Chondrocyte (in vitro differentiated cells): ENCODE measurements at places on chromosomes 13 and 19. TPM values are rescaled to one million over a fixed set of nuclear protein-coding genes. Genes with fewer than 3 reads are reported as not detected.

The NLRP5 gene
- not detected in 3 replicates for total RNA-seq

The PABPC3 gene
- 0.12 to 0.22 TPM (median 0.18 TPM) in 3 replicates for total RNA-seq

DNA sequence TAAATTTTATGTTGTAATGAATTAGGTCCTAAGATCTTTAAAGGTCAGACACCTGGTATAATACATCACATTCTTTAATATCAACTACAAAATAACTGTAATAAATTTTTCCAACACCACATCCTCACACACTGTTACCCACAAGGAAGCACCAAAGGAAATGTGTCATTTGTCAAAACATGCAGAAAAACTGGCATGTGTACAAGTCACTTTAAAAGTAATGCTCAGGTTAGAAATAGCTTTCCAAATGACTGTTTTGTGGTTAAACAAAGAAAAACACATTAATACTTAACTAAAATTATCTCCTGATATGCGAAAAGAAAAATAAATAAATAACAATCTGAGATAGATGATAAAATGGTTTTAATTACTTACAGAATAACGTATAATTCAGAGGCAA, 74.7 kb downstream of the MZT1 start:
- DNase-seq = no peak

DNA sequence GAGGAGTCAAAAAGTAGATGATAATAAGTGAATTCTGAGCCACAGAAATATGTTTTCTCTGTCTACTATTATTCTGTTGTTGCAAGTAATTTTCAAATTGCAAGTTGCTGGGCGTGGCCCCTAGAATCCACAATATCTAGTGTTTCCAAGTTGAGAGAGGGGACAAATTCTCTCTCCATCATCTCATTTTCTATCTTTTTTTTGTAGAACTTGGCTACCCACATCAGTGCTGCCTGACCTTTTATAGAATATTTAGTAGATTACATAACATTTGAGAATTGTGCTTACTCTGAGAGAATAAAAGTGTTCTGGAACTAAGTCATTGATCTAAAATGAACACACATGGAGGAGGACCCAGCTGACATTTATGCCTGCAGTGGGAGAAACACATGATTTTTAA, 110.9 kb upstream of the CSNK1A1L start:
- DNase-seq = no peak

DNA sequence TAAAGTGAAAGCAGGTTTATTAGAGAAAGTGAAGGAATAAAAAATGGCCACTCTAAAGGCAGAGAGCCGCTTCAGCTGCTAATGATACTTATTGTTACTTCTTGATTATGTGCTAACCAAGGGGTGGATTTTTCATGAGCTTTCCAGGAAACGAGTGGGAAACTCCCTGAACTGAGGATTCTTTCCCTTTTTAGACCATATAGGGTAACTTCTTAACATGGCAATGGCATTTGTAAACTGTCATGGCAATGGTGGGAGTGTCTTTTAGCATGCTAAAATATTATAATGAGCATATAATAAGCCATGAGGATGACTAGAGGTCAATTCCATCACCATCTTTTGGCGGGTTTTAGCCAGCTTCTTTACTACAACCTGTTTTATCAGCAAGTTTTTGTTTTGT, 890.0 kb downstream of the UQCRFS1 start:
- no peak for DNase-seq

GRCh38 chr19:7915250-7916102, 846 bp downstream of the TGFBR3L start:
- no peak for DNase-seq

DNA sequence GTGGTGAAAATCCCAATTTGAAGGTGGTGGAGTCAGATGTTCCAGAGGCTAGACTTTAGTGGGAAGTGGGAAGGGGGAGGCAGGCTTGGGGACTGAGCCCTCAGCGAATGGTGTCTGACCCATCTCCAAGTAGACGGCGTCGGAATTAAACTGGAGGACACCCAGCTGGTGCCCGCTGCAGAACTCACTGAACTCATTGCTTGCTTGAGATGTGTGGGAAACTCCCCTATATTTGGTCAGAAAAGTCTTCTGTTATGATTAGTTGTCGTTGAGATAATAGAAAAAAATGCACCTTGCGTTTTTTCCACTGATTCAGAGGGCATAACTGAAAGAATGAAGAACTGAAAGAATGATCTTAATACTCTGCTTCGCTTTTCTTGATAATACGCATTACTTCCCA, 871 bp upstream of the ZNF583 start:
- no peak for DNase-seq

DNA sequence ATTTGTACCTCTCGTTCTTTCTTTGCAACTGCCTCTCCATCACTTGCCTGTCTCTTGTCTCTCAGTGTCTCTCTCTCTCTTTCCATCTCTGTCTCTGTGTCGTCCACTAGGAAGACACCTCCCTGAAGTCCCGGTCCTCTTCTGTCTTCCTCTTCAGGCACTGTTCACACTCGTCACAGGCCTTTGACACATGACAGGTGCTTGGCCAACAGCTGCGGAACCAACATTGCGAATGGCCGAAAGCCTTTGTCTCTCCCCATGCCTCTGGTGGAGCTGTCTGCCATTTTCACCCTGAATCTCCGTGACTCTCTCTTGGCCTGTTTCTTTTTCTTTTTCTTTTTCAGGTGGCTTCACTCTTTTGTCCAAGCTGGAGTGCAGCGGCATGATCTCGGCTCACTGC, 2.8 kb downstream of the HIPK4 start:
- no peak for DNase-seq

DNA sequence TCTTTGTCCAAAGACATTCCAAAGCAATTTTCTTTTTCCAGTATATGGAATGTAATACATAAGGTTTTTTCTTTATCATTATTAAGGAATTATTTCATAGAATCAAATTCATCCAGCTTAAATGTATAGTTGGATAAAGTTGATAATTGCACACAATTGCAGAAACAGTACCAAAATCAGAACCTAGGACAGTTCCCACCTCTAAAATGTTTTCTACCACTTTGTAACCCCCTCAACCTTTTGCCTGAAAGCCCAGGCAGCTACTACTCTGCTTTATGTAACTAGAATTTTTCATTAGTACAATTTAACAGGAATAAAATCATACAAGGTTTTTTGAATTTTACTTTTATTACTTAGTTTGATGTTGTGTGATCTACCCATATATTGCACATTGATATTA, 98.0 kb downstream of the PRR20E start:
- DNase-seq = no peak
